ENCODE measurements at places on chromosomes 16 and 17. TPM values are rescaled to one million over a fixed set of nuclear protein-coding genes. Genes with fewer than 3 reads are reported as not detected.

The SUPT6H gene
- 41.7 TPM for polyA plus RNA-seq

The KRTAP4-3 gene
- polyA plus RNA-seq, result not detected

DNA sequence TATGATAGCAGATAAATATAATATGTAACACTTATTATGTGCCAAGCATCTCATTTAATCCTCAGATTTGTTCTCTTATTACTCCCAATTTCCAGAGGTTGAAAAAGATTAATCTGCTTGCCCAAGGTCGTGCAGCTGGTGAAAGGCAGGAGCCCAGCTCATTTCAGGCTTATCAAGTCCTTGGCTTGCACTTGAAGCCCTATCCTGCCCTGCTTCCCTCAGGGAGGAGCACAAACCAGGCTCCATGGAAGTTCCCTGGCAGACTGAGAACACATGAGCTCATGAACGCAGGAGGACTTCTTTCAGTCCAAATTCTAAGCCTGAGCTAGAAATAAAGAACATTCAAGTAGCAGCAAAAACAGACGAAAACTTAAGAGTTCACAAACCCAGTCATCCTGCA, 74.8 kb downstream of the USP31 start:
- DNase-seq, result no peak
- H3K36me3 ChIP-seq, result no peaks in the 10 kb centered on the region
- H3K4me3 ChIP-seq, result no peak overlapping the region
- no peaks in the 10 kb centered on the region for H3K4me1 ChIP-seq
- H3K27ac ChIP-seq, result no peak overlapping the region
- no peaks in the 10 kb centered on the region for H3K27me3 ChIP-seq

GRCh38 chr17:35460354-35460851, 11.8 kb upstream of the SLFN13 start:
- H3K4me1 ChIP-seq, result peaks cover 13% of the 10 kb centered on the region
- H3K27me3 ChIP-seq, result no peaks in the 10 kb centered on the region
- DNase-seq, result peak; percentile 92
- peak overlapping the region; percentile 22 for H3K27ac ChIP-seq
- H3K36me3 ChIP-seq, result no peaks in the 10 kb centered on the region
- H3K4me3 ChIP-seq, result peak overlapping the region; percentile 33

DNA sequence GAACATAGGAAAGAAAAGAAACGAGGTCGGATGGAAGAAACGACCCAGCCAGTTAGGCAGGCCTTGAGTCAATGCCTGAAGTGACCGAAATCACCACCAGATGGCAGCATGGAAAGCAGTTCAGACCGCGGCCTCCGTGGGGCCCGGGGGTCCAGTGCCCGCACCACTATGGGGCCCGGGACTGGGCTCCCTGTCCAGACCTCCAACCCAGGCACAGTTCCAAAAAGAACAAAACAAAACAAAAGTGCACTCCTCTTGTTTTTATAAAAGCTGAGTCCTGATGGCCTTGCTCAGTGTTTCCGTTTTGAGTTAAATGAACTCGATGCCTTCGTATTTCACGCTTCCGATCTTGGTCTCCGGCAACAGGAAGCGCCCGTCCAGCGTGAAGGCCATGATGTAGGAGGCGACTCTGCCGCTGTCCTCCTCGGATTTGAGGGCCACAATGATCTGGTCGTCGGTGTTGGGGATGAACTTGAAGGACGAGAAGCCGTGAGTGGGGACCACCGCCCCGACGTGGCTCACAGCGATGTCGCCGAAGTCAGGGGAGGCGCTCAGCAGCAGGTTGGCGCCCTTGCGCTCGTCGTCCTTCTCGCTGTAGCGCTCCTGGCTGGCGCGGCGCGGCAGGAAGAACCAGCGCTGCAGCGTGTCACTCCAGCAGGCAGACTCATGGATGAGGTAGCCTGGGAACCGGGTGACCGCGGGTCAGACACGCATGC, 13.7 kb upstream of the LGALS3BP start:
- H3K27me3 ChIP-seq, result no peaks in the 10 kb centered on the region
- no peak overlapping the region for H3K4me3 ChIP-seq
- H3K36me3 ChIP-seq, result peaks cover 61% of the 10 kb centered on the region
- no peaks in the 10 kb centered on the region for H3K4me1 ChIP-seq
- DNase-seq, result peak; percentile 62

DNA sequence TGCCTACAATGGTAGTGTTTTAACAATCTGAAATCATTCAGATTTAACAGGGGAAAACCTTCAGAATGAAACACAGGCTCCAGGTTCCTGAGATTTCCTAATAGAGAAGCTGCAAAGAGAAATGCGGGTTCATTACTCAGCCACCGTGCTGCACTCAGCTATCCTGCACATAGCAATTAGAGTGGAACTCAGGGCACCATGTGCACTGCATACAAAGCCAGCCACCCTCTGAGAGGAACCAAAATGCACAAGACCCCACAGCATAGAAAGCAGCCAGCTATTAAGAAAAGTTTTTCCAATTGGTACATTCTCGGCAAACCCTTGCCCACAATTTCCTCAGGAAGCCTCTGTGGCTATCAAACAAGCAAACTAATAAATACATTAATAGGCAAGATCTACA, 37.4 kb downstream of the TOM1L2 start:
- no peak overlapping the region for H3K4me3 ChIP-seq
- no peak overlapping the region for H3K27ac ChIP-seq
- no peak for DNase-seq

DNA sequence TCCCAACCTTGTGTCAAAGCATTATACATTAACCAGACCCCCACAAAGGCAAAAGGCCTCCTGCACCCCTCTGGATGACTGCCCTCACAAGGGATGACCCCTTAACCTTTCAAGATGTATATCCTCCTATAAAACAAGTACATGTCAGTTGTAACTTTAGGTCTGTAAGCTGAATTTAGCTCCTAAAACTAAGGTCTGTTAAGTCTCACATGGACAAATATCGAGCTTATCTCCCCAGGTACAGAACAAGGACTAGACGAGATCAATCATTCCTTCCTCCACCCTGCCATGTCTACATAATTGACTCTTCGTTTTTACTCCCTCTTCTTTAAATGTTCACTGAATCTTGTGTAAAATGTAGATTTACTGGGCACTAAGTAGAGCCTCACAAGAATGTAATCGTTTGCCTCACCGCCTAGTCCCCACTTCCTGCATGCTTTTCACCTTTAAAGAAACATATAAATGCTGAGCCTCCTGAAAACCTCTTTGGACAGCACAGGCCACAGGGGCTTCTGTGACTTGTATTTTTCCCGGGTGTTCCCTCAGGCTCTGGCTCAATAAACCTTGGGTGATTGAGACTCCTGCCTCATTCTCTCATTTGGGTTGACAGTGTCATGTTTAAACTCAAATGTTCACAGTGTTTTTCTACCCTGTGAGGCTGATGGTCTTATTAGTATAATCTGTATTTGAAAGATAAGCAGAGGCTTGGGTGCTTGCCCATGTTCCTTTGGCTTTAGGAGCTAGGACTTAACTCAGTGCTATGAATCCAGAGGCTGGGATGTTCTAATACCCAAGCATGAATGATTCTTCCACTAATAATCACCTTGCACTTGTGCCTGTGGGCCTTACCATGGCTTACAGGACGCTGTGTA, 37.6 kb downstream of the MMD start:
- no peak overlapping the region for H3K4me3 ChIP-seq
- DNase-seq, result no peak
- no peaks in the 10 kb centered on the region for H3K36me3 ChIP-seq
- H3K27me3 ChIP-seq, result no peaks in the 10 kb centered on the region

DNA sequence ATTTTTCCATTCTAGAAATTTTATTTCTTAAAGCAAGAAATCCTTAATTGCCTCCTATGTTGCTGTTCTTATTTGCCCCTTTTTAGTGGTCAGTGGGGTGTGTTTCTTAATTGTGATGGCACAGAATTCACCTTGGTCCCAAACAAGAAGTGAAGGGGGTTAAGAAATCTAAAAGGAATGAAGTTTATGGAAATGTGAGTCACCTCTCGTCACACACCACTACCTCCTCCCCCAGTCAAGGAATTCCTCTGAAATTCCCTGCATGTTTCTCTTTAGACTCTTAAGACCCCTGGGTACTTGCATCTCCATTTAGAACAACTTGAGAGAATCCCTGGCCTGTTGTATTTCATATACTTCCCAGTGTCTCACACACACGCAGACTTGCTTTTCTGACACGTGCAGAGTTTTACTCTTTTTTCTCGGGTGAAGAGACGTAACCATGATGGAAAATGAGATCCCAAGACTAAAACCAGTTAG, 247.4 kb downstream of the PRKCA start:
- no peak overlapping the region for H3K4me3 ChIP-seq
- H3K27me3 ChIP-seq, result peaks cover 4% of the 10 kb centered on the region
- H3K4me1 ChIP-seq, result no peaks in the 10 kb centered on the region
- H3K36me3 ChIP-seq, result no peaks in the 10 kb centered on the region
- H3K27ac ChIP-seq, result no peak overlapping the region
- DNase-seq, result no peak

- no peak overlapping the region for H3K27ac ChIP-seq
- H3K4me1 ChIP-seq, result peaks cover 29% of the 10 kb centered on the region
- H3K4me3 ChIP-seq, result no peak overlapping the region
- no peaks in the 10 kb centered on the region for H3K36me3 ChIP-seq
- no peak for DNase-seq
These were observed 42.2 kb downstream of the TENT4B start for GRCh38 chr16:50195276-50195675.

- H3K36me3 ChIP-seq, result no peaks in the 10 kb centered on the region
- DNase-seq, result no peak
- no peaks in the 10 kb centered on the region for H3K4me1 ChIP-seq
These were observed 61.4 kb downstream of the KATNIP start for GRCh38 chr16:27611340-27611739.

GRCh38 chr17:7889166-7889955, 772 bp downstream of the CHD3 start:
- peaks cover 15% of the 10 kb centered on the region for H3K4me1 ChIP-seq
- H3K27ac ChIP-seq, result no peak overlapping the region

GRCh38 chr17:79414063-79414792, 196.6 kb downstream of the RBFOX3 start:
- no peaks in the 10 kb centered on the region for H3K4me1 ChIP-seq
- DNase-seq, result no peak
- no peak overlapping the region for H3K27ac ChIP-seq
- peaks cover 9% of the 10 kb centered on the region for H3K27me3 ChIP-seq

DNA sequence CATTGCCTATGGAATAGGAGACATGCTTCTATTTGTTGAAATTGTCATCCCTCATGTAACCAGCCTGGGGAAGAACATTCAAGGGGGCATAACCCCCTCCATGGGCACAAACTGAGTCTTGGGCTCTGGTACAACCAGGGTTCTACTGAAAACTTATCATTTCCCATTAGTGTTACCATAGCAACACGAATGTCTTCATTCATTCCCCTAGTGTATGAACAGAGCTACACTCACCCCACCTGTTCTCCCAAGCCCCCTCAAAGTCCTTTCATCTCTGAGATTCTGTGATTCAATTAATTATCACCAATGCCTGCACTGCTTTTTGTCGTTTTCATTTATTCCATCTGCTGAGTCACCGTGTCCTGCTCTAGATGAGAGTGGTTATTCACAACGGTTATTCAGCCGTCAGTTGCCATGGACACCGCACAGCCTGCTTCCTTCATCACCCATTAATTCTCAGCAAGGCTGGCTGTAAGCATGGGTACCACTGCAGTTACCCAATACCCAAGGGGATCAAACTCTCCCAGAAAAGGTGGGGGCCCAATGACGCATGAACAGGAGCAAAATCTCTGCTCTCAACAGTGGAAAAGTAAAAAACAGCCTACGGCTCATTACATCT, 1.6 kb upstream of the GAST start:
- H3K36me3 ChIP-seq, result no peaks in the 10 kb centered on the region
- no peak for DNase-seq
- H3K4me1 ChIP-seq, result no peaks in the 10 kb centered on the region
- no peak overlapping the region for H3K4me3 ChIP-seq
- H3K27ac ChIP-seq, result no peak overlapping the region
- peaks cover 2% of the 10 kb centered on the region for H3K27me3 ChIP-seq

GRCh38 chr16:47136099-47136842, 7.5 kb downstream of the NETO2 start:
- H3K36me3 ChIP-seq, result no peaks in the 10 kb centered on the region
- H3K27me3 ChIP-seq, result no peaks in the 10 kb centered on the region

- peak; percentile 56 for DNase-seq
- no peaks in the 10 kb centered on the region for H3K36me3 ChIP-seq
- peaks cover 28% of the 10 kb centered on the region for H3K4me1 ChIP-seq
These were observed 331.2 kb downstream of the MAF start for GRCh38 chr16:79269211-79269863.

DNA sequence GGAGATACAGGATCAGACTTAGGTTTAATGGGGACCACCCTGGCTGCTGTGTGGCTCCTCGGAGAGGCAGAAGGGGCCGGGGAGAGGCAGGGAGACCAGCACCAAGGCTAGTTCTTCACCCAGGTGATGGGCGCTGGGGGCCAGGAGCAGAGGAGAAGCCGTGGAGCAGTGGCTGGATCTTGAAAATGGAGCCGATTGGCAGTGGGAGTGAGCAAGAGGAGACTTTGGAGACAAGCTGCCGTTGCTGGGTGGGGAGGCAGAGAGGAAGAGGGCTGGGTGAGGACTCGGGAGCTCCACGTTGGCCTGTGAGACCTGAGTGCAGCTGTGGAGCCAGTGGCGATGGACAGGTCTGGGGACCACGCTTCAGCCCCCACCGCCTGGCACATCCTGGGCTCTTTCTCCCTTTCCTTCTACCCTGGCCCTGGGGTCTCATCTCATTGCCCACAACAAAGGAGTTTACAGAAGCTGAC, 9.0 kb downstream of the RAB11FIP4 start:
- no peak overlapping the region for H3K27ac ChIP-seq
- no peaks in the 10 kb centered on the region for H3K36me3 ChIP-seq
- no peak overlapping the region for H3K4me3 ChIP-seq
- H3K27me3 ChIP-seq, result no peaks in the 10 kb centered on the region

DNA sequence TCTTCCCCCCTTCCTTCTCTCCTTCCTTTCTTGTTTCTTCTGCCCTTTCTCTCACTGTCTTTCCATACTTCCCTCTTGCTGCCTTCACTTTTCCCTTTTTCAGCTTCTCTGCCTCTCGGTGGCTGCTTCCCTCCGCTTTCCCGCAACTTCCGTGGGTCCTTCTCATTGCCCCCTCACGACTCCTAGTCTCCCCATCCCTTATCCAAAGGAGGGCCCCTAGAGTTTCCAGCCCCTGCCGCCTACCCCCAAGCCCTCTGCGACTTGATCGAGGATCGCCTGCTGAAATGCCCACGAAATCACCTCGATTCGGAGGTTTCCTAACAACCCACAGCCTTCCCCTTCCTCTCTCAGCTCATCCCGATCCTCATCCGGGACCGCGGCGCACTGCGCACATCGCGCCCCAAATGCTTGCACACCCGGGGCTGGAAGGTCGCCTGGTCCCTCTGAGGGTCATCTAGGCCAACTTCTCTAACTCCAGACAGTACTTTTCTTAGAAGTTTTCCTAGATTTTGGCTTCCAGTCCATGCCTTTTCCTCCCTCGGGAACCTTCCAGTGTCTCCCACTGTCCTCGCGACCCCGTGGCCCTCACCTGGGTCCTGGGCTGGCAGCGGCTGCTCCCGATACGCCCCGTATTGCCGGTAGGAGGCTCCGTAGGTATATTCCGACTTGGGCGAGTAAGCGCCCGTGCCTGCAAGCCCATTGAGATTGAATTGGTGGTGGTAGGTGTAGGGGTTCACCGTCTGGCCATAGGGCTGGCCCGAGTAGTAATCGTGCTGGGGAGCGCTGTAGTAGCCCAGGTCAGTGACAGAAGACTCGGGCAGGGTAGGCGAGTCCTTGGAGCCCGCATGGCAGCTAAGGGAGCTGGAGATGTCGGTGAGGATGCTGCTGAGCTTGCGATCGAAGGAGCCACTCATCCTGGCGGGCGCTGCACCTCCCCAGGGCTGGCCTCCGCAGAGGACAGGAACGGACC, 654 bp downstream of the DLX3 start:
- H3K27ac ChIP-seq, result no peak overlapping the region
- H3K27me3 ChIP-seq, result peaks cover 94% of the 10 kb centered on the region
- DNase-seq, result peak; percentile 52
- no peaks in the 10 kb centered on the region for H3K36me3 ChIP-seq
- H3K4me1 ChIP-seq, result peaks cover 43% of the 10 kb centered on the region
- no peak overlapping the region for H3K4me3 ChIP-seq
